ENCODE measurements at places on chromosomes 3 and 15.

GRCh38 chr3:107679921-107680320, 157.2 kb downstream of the BBX start:
- DNase-seq: no peak

GRCh38 chr15:68310178-68310803, 32.7 kb downstream of the FEM1B start:
- DNase-seq: no peak

- DNase-seq: no peak
Observed at GRCh38 chr3:106018929-106019550, 150.2 kb upstream of the CBLB start.

DNA sequence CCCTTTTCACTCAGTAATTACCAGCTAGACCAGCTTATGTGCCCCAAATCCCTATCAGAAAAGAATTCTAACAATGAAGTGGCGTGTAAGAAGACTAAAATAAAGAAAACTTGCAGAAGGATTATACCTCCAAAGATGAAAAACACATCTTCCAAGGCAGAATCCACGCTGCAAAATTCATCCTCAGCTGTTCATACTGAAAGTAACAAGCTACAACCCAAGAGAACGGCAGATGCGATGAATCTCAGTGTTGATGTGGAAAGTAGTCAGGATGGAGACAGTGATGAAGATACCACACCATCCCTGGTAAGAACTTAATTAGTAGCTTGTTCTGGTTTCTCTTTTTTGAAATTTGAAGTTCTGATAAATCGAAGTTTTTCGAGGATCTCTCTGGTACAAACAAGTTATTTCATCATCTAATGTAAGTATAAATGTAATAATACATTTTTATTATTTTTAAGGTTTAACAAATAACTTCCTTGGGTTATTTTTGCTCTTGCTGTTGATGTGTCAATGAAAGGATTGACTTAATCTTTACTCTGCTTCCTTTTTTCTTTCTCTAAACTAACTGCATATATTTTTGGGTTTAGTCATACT, 1.4 kb downstream of the WDR76 start:
- no peak for DNase-seq

GRCh38 chr3:42663581-42664437, 10.3 kb downstream of the ZBTB47 start:
- no peak for DNase-seq

DNA sequence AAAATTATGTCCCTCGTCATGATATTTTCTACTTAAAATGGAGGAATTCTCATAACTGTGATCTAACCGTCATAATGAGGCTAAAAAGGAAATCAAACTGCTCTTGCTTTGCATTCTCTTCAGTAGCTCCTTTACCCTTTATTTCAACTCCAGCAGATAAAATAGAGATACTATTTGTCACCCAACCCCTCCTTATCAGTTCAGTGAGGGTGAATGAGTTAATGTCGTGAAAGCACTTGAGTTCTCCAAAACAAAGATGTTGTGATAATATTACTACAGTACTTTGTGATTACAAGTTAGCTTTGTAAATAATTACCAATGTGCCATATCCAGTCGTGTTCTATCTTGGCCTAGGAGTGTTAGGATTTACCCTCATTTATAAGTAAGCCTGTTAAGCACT, 63.4 kb upstream of the ANKRD28 start:
- no peak for DNase-seq

GRCh38 chr3:27366062-27366591, 3.1 kb downstream of the NEK10 start:
- DNase-seq: no peak

- no peak for DNase-seq
Observed at GRCh38 chr3:151156618-151157216, 46.3 kb downstream of the GPR171 start.

DNA sequence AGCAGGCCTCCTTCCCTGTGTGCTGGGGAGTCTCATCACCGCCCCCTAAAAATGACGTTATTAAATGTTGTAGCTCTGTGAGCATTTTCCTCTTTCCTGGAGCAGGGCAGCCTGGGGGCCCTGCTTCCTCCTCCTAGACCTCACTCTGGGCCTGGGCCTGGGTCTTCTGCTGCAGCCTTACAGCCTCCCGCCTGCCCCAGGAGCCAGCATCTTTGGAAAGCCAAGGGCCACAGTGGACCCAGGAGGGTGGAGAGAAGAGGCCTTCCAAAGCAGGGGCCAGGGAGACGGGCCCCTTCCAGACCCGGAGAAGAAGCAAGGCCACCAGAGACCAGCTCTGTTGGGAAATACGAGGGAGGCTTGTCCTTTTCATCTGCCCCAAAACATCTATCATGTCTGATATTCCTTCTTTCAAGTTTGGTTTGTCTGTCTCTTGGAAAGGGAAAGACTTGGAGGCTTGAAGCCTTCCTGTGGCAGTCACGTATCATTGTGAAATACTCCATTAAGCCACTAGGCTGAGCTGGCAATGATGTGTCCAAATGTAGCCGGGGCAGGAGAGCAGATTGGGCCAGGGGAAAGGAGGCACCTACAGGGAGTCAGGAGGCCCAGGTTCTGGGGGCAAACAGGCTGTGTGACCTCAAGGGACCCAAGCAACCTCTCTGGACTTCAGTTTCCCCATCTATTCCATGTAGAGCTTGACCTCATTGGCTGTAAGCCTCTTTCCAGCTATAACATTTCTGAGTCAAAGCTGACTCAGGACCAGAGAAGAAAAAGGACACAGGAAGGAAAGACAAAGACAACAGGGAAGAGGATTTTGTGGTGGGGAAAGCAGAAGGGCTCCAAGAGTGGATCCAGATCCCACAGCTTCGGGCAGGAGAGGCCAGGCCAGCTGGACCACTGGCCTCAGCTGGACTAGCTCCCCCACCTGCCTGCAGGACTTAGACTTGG, 31.1 kb downstream of the CYP11A1 start:
- DNase-seq: no peak

DNA sequence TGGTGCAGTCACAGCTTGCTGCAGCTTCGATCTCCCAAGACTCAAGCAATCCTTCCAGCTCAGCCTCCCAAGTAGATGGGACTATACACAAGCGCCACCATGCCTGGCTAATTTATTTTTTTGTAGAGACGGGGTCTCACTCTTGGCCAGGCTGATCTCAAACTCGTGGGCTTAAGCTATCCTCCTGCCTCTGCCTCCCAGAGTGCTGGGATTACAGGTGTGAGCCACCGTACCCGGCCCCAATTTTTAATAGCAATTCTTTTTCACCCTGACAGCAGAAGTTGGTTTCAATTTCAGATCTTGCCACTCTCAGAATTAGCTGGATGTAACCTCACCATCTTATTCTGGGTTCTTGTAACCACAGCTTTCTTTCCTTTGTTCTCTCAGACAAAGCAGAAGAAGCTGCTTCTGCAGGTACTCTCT, 64.8 kb downstream of the TRIM71 start:
- no peak for DNase-seq

GRCh38 chr15:48388016-48388851, 57.0 kb downstream of the DUT start:
- DNase-seq: no peak

- DNase-seq: no peak
Observed at GRCh38 chr3:161212171-161212771, 8.8 kb upstream of the NMD3 start.

DNA sequence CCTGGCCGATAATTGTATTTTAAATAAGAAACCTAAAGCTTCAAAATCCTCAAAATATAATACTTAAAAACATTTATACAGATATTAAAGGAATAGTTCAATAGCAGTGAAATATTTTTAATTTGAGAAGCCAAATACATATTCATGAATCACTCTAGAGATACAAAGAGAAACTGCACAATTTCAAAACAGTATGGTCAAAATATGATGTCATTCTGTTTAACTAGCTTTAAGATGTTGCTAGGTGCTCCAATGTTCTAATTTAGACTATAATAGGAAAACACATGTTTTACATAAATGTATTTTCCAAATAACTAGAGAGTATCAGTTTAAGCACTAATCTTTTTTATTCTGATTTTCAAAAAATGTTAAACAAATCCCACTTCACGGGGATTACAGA, 10.3 kb upstream of the NRROS start:
- no peak for DNase-seq

- no peak for DNase-seq
Observed at GRCh38 chr3:101825904-101826445, 23.3 kb upstream of the NFKBIZ start.

DNA sequence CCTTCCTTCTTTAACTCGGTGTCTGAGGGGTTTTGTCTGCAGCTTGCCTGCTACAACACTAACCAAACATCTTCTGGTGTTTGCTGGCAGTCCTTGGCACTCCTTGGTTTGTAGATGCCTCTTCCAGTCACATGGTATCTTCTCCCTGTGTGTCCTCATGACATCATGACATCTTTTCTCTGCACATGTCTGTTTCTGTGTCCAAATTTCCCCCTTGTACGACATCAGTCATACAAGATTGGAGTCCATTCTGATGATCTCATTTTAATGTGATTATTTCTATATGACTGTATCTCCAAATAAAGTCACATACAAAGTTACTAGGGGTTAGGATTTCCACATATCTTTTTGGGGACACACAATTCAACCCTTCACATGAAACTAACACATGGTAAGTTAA, 152.3 kb upstream of the LRRN1 start:
- no peak for DNase-seq

DNA sequence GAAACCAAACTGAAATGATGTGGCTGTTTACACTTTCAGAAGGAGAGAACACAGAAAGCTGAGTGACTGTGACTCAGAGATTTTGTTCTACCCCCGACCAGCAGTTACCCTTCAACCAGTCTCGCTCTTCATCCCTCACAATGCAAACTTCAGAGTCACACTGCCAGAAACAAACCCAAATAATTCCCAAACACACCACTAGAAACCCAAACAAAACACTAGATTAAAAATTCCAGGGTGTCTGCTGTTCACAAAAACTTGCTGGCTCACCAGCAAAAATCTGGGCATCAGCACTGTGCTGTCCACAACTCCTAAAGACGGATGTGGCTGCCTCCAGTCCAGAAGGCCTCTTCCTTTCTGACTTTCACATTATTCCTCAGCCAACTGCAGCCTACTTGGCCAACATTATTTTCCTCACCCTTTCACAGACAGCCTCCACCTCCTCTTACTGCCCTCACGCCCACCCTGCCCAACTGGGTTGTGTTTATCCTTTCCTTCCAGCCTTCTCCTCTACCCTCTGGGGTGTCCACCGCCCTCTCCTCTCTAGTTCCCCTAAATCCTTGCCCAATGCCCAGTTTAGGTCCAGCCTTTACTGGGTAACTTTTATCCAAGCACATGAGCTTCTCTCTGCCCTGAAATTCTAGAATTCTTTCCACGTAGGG, 71.4 kb downstream of the MECOM start:
- DNase-seq: no peak

- no peak for DNase-seq
Observed at GRCh38 chr3:71786551-71786950, 1.6 kb upstream of the PROK2 start.

- no peak for DNase-seq
Observed at GRCh38 chr3:67647390-67647878, 7.0 kb downstream of the SUCLG2 start.

GRCh38 chr15:39999538-40000200, 39.3 kb downstream of the SRP14 start:
- no peak for DNase-seq

DNA sequence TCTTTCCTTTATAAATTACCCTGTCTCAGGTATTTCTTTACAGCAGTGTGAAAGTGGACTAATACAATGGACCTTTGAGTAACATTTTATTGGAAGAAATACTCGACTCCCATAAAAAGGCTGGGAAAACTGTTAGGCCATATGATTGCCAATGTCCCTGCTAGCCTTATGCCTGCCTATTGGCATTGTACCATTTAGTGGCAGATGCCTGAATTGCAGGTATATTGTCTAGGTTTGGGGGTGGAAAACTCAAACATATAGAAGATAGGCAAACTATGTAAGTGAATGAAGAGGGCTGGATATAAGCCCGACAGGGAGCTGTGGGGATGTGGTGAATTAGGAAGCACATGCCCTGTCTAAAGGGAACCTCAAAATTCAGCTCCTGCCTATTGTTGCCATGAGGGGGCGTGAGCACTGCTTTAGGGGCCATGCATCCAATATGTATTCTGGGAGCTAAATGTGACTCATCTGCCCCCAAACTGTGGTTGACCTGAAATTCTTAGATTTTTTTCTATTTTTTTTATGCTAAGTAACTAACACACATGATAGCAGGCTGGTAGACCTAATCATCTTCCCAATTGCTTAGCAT, 65.2 kb upstream of the TRA2B start:
- no peak for DNase-seq

- no peak for DNase-seq
Observed at GRCh38 chr3:46361408-46362283, 7.7 kb downstream of the CCR2 start.

- DNase-seq: no peak
Observed at GRCh38 chr3:116563351-116563750, 118.1 kb upstream of the LSAMP start.

- DNase-seq: no peak
Observed at GRCh38 chr3:48039487-48040190, 23.4 kb upstream of the MAP4 start.

GRCh38 chr3:153210660-153211059, 48.6 kb downstream of the RAP2B start:
- no peak for DNase-seq

GRCh38 chr3:171809611-171809860, 747 bp downstream of the PLD1 start:
- DNase-seq: no peak

DNA sequence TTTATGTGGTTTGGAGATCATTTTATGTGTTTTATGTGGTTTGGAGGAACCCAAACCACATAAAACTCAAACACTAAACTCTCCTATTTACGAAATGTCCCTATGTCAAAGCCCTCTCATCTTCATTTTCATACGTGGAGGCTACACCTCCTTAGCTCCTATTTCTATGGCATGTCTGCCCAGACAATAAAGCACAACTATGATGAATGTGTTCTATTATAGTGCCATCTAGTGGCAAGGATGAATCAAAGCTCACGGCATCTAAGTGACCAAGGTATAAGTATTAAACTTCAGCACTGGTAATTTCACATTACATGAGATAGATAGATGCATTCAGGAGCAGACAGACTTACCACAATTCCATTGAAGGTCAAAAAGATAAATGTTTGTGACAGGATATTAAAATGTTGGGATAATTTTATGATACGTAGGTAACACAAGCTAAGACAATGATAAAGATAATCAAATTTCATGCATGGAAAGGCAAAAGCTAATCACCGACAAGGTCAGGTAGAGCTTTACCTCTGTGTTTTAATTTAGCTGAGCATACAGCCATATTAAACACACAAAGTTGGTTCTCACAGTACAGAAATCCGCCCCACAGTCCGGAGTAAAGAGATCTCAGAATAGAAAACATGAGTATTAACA, 130.6 kb upstream of the FHIT start:
- DNase-seq: no peak

DNA sequence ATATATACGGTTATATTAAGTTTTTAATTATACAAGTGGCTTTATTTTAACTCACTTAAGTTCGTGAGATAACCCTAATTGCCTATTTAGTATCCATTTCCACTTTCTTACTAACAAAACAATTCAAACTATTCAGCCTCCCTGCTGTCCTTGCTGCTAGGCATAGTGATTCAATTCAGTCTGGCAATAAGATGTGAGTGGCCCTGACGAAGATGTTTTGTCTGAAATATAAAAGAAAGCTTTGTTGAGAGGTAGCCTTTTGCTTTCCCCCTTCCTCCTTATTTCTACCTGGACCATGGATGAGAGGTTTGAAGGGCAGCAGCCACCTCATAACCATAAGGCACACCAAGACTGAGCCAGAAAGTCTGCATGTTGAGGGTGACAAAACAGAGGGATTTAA, 89.3 kb upstream of the TRIM42 start:
- DNase-seq: no peak

- DNase-seq: no peak
Observed at GRCh38 chr3:63753567-63753966, 65.5 kb upstream of the C3orf49 start.

Measured in NCI-H1436 treated with DMSO at 0.1 percent for 48 hours (cell line).